ENCODE measurements at places on chromosomes 11 and 22. TPM values are rescaled to one million over a fixed set of nuclear protein-coding genes. Genes with fewer than 3 reads are reported as not detected.

GRCh38 chr11:71977743-71978418 is 20.8 kb upstream of the IL18BP start:
- peaks cover 48% of the 10 kb centered on the region for H3K36me3 ChIP-seq
- peak; percentile 69 for DNase-seq
- no peaks in the 10 kb centered on the region for H3K4me1 ChIP-seq
- no peaks in the 10 kb centered on the region for H3K27me3 ChIP-seq

DNA sequence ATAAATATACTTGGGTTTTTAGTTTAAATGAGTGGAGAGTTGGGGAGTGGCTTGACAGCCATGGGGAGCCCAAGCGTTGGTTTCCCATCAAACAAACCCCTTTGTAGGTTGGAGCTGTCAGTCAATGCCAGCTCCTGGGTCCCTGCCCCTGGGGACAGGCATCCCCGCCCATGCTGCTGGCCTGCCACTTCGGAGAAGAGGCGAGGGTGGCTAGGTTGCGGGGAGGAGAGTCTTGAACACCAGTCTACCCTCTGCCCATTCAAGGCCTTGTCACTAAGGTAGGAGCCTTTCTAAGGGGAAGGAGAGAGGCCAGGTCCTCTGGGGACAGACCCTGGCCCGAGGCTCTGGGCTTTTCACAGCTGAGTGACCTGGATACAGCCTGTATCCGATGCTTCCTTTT is 211.9 kb upstream of the CADM1 start:
- H3K4me3 ChIP-seq = no peak overlapping the region
- H3K36me3 ChIP-seq = no peaks in the 10 kb centered on the region
- no peaks in the 10 kb centered on the region for H3K4me1 ChIP-seq
- H3K27me3 ChIP-seq = no peaks in the 10 kb centered on the region

DNA sequence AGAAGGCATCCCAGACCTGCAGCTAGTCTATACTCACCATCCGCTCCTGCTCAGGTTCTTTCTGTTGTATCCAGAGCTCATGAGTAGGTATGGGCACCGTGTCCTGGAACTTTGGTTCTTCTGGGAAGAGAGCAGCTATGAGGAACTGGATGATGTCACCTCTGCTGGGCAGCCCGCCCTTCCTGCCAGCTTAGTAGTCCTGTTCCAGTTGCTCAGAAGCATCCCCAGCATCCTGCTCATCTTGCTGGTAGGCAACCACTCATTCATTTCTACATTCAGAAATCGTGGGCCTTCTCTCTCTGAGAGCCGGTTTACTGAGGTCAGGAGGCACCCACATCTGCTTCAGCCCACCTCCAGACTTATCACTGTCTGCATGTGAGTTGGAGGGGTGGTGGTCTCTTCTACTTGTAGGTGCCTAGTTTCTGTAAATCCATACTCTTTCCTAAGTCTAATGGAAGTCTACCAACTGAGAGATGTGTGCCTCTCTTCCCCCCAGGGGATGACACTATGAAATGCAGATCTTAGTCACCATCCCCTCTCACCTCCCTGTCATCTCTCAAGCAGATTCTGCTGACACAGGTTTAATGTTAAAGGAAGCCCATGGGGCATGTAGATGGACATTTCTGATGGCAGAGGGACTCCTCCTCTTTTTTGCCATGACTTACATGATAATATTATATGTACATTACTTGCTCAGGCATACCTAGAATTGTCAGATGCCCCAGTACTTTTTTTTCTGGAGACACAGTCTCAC is 29.6 kb upstream of the CCDC134 start:
- H3K4me1 ChIP-seq = no peaks in the 10 kb centered on the region
- DNase-seq = no peak
- no peaks in the 10 kb centered on the region for H3K27me3 ChIP-seq
- no peak overlapping the region for H3K27ac ChIP-seq
- H3K36me3 ChIP-seq = no peaks in the 10 kb centered on the region

- no peak overlapping the region for H3K27ac ChIP-seq
- peaks cover 1% of the 10 kb centered on the region for H3K4me1 ChIP-seq
- peaks cover 78% of the 10 kb centered on the region for H3K27me3 ChIP-seq
- H3K4me3 ChIP-seq = no peak overlapping the region
- peak; percentile 87 for DNase-seq
- no peaks in the 10 kb centered on the region for H3K36me3 ChIP-seq
Observed at GRCh38 chr11:3169255-3170043, 4.3 kb upstream of the OSBPL5 start.

DNA sequence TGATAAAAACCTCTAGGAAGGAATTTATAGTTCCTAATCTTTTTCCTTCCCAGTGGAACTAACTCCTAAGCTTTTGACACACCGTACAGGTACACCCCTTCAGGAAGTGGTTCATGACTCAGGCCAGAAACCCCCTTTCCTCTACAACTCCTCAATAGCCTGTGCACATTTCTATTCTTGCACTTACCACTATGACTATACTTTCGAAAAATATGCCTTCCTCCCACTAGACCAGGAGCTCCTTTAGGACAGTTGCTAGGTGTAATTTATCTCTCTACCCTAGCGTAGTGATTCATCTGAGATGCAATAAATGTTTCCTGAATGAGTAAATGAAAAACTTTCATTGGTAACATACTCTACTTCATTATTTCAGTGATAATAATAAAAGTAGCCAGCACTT is 14.5 kb downstream of the MAP6 start:
- H3K27ac ChIP-seq = no peak overlapping the region
- no peak for DNase-seq
- H3K27me3 ChIP-seq = no peaks in the 10 kb centered on the region
- H3K4me1 ChIP-seq = peaks cover 15% of the 10 kb centered on the region
- H3K36me3 ChIP-seq = no peaks in the 10 kb centered on the region

DNA sequence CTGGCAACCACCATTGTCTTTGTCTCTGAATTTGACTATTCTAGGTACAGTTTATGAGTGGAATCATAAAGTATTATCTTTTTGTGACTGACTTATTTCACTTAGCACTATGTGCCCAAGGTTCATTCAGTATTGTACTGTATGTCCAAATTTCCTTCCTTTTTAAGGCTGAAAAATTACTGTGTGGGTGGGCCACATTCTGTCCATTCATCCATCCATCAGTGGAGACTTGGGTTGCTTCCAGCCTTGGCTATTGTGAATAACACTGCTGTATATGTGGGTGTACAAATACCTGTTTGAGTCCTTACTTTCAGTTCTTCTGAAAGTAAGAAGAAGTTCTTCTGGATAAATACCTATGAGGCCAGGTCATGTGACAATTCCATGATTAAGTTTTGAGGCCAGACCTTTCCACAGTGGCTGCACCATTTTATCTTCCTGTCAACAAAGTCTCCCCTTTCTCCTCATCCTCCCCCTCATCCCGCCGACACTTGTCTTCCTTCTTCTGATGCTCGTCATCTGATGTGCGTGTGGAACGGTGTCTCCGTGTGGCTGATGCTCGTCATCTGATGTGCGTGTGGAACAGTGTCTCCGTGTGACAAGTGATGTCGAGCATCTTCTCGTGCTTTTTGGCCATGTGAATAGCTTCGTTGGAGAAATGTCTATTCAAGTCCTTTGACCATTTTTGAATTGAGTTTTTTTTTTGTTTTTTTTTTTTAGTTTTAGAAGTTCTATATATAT is 49.5 kb downstream of the SBF1 start:
- no peak for DNase-seq
- H3K4me3 ChIP-seq = no peak overlapping the region
- H3K36me3 ChIP-seq = peaks cover 79% of the 10 kb centered on the region
- no peaks in the 10 kb centered on the region for H3K27me3 ChIP-seq
- H3K4me1 ChIP-seq = peaks cover 5% of the 10 kb centered on the region

GRCh38 chr11:12016246-12016645 is 7.8 kb upstream of the DKK3 start:
- H3K27me3 ChIP-seq = peaks cover 10% of the 10 kb centered on the region
- DNase-seq = no peak
- H3K4me3 ChIP-seq = no peak overlapping the region
- no peak overlapping the region for H3K27ac ChIP-seq

- H3K4me3 ChIP-seq = no peak overlapping the region
- no peak overlapping the region for H3K27ac ChIP-seq
- H3K4me1 ChIP-seq = peaks cover 9% of the 10 kb centered on the region
- peaks cover 4% of the 10 kb centered on the region for H3K36me3 ChIP-seq
Observed at GRCh38 chr22:38223289-38223960, 21.6 kb downstream of the MAFF start.

Gene SOX6
- 0.73 TPM for total RNA-seq

Gene POU2AF1
- total RNA-seq = 0.36 TPM

Gene TMEM151A
- 0.23 TPM for total RNA-seq
